ENCODE measurements at places on chromosomes 2 and 18.

DNA sequence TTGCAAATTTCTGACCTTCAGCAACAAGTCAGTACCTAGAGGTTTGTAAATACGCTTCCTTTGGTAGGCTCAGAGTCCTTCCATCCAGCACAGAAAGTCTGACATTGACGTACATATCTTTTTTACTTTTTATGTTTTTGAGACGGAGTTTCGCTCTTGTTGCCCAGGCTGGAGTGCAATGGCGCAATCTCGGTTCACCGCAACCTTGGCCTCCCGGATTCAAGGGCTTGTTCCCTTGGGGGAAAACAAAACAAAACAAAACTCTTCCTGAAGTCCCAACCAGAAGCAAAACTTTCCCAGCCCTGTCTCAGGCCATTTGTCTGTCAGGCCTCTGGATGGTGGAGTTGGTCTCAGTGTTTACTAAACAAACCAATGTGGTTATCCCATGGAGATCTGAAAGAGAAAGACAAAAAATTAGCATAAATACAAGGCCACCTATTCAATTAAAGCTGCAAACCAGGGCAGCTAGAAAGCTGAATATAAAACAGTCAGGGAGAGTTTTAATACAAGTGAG lies 29.6 kb upstream of the ATL2 start:
- no peak for DNase-seq

GRCh38 chr2:216735086-216735485 lies 39.7 kb upstream of the IGFBP5 start:
- DNase-seq: no peak

DNA sequence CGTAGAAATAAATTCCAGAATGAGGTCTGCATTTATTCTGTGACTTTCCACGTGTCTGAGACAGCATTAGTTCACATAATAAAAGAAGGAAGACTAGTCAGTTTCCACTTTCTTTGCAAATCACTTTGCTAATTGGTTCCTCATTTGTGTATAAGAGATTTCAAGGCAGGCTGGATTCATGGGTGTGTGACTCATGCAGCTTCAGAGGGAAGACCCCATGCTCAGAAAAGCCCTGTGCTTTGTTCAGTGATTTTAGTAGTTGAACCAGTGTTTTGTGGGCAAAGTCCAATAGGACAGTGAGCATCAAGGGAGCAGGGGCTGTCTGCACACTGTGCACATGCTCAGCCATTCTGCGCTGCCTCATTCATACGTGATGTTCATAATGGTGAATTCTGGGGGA lies 297.8 kb downstream of the DLGAP1 start:
- DNase-seq: no peak

- no peak for DNase-seq
These were observed 12.4 kb downstream of the ASB1 start for GRCh38 chr2:238438856-238439849.

DNA sequence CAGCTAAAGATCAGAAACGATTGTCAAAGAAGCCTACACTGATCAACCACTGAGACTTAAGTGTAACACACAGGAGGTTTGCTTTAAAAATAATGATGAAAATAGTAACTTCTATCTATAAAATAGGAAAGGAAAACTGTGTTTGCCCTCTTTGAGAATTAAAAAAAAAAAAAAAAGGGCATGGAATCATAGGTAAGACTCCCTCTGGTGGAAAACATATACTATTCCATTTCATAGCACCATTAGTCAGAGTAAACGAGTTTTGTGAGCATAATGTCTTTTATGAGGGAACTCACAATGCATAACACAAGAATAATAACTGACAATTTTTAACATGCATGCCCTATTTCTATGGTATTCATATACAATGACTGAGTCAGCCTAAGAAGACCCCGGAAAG lies 36.3 kb downstream of the SLC35F5 start:
- no peak for DNase-seq
